ENCODE measurements at places on chromosomes 4 and X.

DNA sequence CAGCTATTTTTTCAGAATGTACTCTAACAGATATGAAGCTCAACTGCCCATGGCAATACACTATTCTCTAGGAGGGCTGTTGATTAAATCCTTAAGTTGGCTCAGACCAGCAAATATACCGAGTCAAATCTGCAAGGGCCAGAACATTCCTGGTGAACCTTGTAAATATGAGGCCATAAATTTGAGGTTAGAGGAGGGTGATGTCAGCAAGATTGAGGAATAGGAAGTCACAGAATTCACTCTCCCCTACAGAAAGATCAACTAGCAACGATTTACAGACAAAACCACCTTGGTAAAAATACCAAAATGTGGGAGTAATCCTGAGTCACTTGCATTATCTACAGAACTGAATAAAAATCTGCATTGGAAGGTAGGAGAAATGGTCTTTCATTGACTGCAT lies 399.3 kb downstream of the GPM6A start:
- DNase-seq: peak; percentile 36

GRCh38 chr4:184385705-184386141 lies 88.6 kb downstream of the IRF2 start:
- DNase-seq: no peak

DNA sequence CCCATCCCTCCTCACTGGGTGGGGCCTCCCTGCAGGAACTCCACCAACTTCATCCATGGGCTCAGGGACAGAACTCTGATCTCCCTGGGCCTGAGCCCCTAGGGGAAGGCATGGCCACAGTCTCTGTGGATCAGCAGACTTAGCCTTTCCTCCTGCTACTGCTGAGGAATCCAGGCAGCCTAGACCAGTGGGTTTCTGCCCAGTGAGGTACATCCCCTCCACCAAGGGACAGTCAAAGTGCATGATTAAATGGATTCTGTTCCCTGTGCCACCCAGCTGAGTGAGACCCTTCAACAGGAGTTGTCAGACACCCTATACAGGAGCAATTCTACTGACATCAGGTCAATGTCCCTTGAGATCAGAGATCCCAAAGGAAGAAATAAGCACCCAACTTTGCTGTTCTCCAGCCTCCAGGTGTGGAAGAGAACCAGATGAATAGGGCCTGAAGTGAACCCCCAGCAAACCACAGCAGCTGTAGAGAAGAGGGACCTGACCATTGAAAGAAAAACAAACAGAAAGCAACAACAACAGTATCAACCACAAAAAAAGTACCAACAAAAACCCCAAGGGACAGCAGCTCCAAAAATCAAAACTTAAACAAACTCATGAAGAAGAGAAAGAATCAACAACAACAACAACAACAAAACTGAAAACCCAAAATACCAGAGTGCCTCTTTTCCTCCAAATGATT lies 84.8 kb downstream of the CHIC1 start:
- DNase-seq: no peak

DNA sequence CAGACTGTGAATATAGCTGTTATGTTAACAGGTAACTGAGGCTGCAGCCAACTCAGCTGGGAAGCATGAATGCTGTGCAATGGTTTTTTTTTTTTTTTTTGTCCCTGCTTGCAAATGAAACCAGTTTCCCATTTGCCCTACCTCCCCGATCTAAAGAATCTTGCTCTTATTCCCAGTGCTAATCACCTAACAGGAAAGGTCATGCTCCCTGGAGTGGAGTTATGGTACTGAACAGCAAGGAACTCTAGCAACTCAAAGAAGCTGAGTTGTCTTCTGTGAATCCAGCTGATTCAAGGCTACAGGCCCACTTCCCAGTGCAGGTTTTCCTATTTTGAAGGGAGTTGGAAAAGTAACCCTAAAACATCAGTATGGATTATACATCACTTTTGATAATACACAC lies 52.1 kb downstream of the HTR2C start:
- DNase-seq: no peak

DNA sequence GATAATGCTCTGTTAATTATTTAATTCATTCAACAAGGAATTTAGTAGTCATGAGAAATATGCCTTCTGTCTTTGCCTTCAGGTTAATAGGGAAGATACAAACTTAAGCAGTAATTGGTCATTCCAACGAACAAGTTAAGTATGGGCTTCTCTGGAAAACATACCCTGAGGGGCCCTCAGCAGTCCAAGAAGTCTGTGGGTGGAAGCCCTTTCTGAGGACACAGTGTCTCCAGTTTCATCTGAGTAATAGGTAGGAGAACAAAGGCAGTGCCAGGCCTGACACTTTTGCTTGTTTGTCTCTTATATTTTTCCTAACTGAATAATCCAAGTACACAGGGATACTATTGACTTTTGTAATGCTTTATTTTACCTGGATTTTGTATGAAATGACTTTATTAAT lies 262.5 kb downstream of the FBXW7 start:
- DNase-seq: no peak

DNA sequence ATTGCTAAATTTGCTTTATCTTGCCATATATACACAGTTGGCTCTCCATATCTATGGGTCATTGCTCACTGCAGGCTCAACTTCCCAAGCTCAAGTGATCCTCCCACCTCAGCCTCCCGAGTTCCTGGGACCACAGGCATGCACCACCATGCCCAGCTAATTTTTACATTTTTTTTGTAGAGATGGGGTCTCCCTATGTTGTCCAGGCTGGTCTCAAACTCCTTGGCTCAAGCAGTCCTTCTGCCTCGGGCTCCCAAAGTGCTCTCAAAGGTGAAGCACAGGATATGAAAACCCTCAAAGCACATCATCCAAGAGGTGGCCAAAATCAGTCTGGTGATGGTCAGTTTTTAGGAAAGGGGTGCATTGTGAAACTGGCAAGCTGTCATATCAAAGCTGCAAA lies 11.8 kb downstream of the CDS1 start:
- DNase-seq: no peak

GRCh38 chr4:2354760-2355159 lies 63.7 kb downstream of the ZFYVE28 start:
- DNase-seq: no peak

- DNase-seq: no peak
These were observed 1.2 kb downstream of the FAM241A start for GRCh38 chr4:112146502-112146813.

- DNase-seq: no peak
These were observed 19.9 kb downstream of the NSD2 start for GRCh38 chr4:1890979-1891570.

DNA sequence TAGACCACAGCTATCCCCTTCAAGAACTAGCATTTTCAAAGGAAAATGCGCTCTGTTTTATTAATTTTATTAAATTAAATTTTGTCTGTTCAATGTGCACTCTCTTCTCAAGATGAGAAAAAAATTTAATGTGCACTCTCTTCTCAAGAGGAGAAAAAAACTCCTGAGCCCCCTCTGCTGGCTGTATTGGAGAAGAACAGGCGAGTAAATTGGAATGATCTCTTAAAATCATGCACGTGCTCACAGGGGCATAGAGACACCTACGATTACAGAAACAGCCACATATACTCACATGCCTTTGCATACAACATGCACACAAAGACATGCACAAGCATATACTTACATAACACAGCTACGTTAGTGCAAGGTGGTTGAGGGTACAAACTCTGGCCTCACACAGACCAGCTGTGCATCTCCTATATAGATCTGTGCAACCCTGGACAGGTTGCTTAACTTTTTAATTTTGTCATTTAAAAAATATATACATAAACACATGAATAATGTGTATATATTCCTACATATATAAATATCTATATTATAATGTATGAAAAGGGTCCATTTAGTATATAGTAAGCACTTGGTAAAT lies 176.2 kb upstream of the CXorf66 start:
- peak; percentile 9 for DNase-seq

GRCh38 chr4:155338196-155338595 lies 38.6 kb downstream of the MAP9 start:
- DNase-seq: no peak

GRCh38 chr4:176794151-176794550 lies 1.4 kb upstream of the VEGFC start:
- peak; percentile 87 for DNase-seq

GRCh38 chr4:39346856-39347519 lies 19.2 kb downstream of the RFC1 start:
- DNase-seq: no peak

GRCh38 chrX:721354-721753 lies 90.8 kb downstream of the SHOX start:
- DNase-seq: no peak

DNA sequence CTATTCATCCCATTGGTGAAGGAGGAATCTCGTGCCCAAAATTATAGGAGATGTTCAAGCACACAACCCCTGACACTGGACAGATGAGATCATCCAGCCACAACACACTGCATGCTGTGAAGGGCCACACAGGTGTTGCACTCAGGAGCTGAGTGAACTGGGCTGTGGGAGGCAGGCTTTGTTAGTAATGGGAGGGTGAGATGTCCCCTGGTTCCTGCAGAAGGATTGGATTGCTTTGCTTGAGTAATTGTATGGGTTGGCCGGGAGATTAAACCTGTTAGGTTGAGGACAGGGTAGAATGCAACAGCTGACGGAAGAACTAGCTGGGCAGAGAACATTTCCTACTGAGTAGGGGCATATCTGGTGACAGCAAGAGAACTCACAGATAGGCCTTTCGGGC lies 152.2 kb downstream of the TACR3 start:
- no peak for DNase-seq

GRCh38 chr4:34432706-34433105 lies 1811.6 kb downstream of the ARAP2 start:
- DNase-seq: no peak

DNA sequence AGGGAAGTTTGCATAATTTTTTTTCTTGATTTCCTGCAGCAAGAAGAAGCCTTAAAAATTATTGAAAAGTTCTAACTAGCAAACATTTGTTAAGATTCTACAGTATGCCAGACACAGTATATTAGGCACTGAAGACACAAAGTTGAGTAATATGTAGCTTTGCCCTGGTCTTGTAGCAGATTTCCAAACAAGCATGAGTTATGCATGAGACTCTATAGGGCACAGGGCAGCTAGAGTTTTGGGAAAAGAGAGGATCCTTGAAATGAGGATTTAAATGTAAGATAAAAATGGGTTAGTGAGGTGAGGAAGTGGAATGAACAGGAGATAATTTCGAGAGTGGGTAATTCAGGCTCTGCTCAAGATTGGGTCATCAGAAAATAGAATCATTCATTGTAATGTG lies 8.6 kb upstream of the GPRIN3 start:
- DNase-seq: no peak

DNA sequence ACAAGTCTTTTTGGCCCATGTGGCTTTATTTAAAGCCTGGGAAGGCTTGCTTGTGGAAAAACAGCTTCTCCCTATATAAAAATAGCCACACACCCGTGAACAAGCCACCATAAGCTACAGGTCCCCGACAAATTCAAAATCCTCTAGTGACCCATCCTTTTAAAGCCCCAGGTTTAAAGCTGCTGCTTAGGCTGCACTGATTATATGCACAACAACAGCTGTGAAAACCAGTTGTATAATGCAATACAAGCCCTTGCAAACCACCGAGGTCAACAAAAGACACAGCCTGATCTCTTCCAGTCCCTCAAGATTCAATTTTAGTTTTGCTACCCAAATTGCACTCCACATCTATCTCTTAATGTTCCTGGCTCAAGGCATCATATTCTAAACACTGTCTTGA lies 186.0 kb upstream of the WDFY3 start:
- DNase-seq: no peak

GRCh38 chrX:149650162-149650561 lies 18.6 kb upstream of the TMEM185A start:
- DNase-seq: no peak

- no peak for DNase-seq
These were observed 304.1 kb upstream of the TECRL start for GRCh38 chr4:64713256-64713840.

- peak; percentile 47 for DNase-seq
These were observed 47.8 kb upstream of the HSD17B10 start for GRCh38 chrX:53481816-53482465.

- no peak for DNase-seq
These were observed 85.2 kb upstream of the GPR34 start for GRCh38 chrX:41603596-41603995.

DNA sequence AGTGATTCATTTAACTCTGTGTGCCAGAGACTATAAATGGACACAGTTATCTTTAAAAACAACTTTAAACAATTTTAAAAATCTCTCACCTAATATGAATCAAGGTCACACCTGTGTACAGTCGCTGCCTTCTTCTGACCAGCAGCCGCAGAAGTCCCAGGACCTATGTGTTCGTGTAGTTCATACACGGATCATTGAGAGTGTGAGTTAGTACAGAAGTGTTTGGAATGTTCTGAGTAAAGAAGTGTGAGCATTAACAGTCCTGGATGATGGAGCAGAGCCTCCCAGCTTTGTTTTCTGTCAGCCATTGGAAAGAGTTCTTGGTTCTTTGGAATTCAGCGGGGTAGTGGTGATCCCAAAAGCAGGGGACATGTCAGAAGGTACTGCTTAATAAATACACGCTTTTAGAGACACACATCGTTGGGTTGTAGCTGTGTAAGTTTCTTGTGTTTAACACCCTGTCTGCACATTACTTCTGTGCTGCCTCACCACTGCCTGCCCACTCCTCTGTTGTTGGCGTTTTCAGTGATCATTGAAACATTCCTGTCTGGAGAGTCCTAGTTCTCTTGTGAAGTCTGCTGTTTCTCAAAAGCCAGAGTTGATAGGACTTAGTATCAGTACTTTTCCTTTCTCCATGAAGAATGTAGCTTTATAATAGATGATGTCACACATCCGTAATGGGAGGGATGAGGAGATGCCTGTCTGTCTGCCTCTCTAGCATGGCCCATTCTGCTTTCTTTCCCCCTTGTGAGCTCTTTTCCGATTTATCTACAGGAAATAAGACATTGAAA lies 90.6 kb downstream of the PTTG2 start:
- DNase-seq: no peak

DNA sequence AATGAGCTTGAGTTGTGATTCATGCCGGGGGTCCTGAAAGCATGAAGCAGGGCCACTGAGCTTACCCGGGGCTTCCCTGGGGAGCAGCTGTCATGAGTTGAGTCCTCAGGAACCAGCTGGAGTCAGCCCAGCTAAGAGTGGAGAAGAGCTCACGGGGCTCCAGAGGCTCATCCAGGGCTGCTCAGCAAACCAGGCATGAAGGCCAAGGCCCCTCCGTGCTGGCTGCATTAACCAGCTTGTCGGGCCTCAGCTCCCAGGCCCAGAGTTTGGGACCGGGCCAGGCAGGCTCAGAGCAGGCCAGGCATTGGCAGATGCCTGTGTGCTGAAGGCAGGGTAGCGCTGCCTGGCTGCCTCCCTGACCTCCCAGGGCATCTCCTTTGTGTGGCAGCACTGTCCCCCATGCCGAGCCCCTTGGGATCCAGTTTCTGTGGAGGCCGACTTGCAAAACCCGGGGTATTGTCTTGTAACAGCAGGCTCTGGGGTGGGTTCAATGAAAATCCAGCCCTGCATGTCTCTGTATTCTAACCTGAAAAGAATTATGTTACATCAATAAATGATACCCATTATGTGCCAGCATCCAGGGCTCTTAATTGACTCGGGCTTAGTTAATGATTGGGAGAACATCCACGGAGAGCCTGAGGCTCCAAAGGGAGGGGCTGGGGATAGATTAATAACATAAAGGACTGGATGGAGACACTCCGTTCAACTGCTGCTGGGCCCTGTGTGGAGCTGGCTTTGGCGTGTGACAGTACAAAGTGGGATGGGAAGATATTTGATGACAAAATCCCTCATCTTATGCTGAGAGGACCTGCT lies 68.0 kb upstream of the MSX1 start:
- no peak for DNase-seq

GRCh38 chr4:154010371-154010770 lies 221.5 kb upstream of the SFRP2 start:
- no peak for DNase-seq

Measured in stromal cell of bone marrow (primary cell).